ENCODE measurements at places on chromosomes 16 and 17. TPM values are rescaled to one million over a fixed set of nuclear protein-coding genes. Genes with fewer than 3 reads are reported as not detected.
A peak's percentile ranks its signal among the peaks of the same experiment; 100 is the strongest.

DNA sequence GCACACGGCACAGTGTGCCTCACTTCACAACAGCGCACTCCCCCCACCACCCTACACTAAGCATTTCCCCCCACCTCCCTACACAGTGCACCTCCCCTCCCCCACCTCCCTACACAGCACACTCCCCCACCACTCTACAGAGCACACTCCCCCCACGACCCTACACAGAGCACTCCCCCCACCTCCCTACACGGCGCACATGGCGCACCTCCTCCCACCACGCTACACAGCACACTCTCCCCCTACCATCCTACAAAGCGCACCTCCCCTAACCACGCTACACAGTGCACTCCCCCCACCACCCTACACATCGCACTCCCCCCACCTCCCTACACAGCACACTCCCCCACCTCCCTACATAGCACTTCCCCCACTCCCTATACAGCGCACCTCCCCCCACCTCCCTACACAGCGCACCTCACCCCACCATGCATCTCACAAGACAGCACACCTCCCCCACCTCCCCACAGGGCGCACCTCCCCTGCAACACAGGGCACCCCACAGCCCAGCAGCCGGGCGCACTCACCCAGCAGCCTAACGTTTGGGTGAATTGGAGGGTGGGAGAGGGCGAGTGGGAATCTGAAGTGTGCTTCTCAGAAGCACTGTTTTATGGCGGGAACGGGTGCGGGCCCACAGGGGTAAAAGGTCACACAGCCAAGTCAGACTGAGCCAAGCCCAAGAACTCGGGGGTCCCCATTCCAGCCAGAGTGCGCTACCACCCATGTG, 10.3 kb downstream of the KNOP1 start:
- DNase-seq, result no peak

DNA sequence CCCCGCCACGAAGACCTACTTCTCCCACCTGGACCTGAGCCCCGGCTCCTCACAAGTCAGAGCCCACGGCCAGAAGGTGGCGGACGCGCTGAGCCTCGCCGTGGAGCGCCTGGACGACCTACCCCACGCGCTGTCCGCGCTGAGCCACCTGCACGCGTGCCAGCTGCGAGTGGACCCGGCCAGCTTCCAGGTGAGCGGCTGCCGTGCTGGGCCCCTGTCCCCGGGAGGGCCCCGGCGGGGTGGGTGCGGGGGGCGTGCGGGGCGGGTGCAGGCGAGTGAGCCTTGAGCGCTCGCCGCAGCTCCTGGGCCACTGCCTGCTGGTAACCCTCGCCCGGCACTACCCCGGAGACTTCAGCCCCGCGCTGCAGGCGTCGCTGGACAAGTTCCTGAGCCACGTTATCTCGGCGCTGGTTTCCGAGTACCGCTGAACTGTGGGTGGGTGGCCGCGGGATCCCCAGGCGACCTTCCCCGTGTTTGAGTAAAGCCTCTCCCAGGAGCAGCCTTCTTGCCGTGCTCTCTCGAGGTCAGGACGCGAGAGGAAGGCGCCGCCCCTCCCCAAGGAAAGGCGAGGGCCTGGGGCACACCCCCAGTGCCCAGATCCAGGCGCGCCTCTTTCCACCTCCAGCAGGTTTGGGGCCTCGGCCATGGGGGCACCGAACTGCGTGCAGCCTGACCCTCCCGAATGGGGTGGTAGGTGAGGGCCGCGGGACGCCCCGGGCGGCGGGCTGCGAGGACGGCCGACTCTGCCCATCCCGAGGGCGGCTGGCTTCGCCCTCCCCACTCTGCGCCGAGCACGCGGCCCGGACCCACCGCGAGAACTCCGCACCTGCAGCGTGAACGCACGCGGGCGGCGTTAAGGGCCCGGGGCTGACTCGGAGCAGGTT, 664 bp downstream of the HBQ1 start:
- no peak for DNase-seq

- DNase-seq, result no peak
Measured at GRCh38 chr16:15856901-15857698, at the start of gene MYH11. MYH11 (minus strand) TSS chr16:15857028; CDS start chr16:15838252, 18,776 bp downstream.

- no peak for DNase-seq
Measured at GRCh38 chr16:85006639-85007038, 4.7 kb downstream of the ZDHHC7 start.

DNA sequence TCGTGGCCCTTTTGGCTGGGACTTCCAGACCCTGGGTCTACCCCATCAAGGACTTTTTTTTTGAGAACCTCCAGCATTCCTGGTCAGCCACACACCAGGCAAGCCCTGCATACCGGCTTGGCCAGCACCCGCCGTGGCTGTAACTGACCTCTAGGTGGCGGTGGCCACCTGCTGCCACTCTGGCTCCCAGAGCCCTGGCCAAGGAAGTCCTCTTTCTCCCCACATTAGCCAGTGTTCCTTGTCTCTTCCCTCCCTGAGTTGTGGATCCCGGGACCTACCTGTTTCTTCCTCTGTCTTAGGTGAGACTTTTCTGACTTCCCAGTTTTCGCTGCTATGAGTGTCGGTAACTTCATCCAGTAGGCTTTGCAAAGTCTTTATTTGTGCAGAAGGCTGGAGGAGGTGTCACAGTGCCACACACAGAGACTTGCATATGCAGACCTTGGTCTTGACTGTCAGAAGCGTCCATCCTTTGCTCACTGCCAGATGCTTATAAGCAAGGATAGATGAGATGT, 348.3 kb downstream of the CPPED1 start:
- DNase-seq, result peak; percentile 45

GRCh38 chr17:50028736-50029120, 27.2 kb upstream of the ITGA3 start:
- no peak for DNase-seq

DNA sequence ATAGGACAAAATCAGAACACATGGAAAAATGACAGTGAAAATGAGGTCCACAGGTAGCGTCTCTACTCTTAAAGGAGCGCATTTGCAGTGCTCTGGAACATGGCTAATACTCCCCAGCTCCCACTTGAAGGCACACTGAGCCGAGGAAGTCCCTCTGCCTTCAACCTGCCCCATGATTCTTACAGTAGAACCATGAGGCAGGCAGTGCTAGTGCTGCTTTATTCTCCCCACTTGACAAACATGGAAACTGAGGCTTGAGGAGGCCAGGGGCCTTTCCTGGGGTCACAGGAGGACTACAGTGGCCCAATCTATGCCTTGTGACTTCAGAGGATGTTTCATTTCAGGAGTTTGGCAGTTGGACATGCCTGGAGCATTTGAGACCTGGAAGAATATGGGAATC, 244.1 kb upstream of the MAF start:
- DNase-seq, result no peak

DNA sequence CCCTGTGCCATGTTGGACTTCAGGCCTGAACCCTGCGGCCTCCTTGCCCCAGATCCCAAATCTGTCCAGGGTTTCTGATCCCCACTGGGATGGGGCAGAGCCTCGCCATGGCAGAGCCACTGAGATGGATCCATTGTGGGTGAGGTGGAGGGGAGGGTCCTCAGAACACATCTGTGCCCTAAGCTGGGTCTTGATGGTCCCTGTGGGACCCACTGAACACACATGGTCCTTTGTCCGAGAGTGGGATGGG, 38.0 kb upstream of the KSR1 start:
- no peak for DNase-seq

GRCh38 chr16:66481943-66482390, 54.9 kb downstream of the BEAN1 start:
- no peak for DNase-seq

- peak; percentile 48 for DNase-seq
Measured at GRCh38 chr16:3625911-3626732, 14.7 kb upstream of the SLX4 start.

DNA sequence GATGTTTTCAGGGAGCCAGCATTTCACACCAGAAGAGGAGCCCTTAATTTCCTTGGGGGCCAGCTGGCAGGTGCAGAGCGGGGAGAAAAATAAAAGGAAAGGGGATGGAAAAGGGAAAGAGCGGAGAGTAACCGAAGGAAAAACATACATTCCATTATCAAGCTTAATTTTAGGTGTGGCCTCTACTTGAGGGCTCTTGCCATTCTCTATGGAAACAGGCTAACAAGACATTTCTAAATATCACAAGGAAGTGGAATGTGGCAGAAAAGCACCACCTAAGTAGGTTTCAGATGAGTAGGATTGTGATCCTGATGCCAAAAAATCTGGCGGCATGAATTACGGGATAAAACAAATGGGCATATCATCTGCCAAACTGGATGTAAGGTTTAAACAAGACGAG, 970 bp upstream of the DYNC1LI2 start:
- DNase-seq, result no peak

- peak; percentile 79 for DNase-seq
Measured at GRCh38 chr17:41965694-41966462, 717 bp upstream of the CNP start.

DNA sequence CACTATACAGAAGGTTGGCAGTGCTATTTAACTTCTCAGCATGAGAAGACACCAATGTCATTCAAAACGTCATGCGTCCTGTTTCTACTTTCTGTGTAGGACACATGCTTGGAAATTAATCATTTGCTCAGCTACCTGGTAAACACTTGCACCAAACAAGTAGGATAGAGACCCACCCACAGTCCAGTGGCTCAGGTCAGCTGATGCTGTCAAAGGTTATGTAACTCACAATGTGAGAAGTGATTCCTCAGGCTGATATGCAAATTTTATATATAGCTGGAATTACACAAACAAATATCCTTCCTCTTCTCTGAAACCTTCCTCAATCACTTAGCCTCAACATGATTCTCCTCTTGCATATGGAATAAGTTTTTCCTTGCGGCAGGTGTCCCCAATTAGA, 59.6 kb downstream of the ZZEF1 start:
- DNase-seq, result no peak

Gene CDC27
- total RNA-seq, result 77.3 TPM

Gene MEIOB
- not detected for total RNA-seq

Gene ZPBP2
- not detected for total RNA-seq

Gene ARHGDIG
- 1.4 TPM for total RNA-seq

Gene REXO5
- total RNA-seq, result 6.0 TPM

Gene SLC13A2
- not detected for total RNA-seq

Gene CPHXL2
- not detected for total RNA-seq

Gene KCNG4
- total RNA-seq, result not detected

Gene TP53TG3C
- not detected for total RNA-seq

Gene DHRS7C
- total RNA-seq, result not detected

Gene ATP6V0A1
- total RNA-seq, result 7.5 TPM

Data from natural killer cell (primary cell).